ENCODE measurements at places on chromosomes 7 and 10. TPM values are rescaled to one million over a fixed set of nuclear protein-coding genes. Genes with fewer than 3 reads are reported as not detected.

Gene SNCG
- polyA plus RNA-seq, result 8.3 TPM

Gene PITX3
- 0.53 TPM for polyA plus RNA-seq

Gene ZNF862
- 17.5 TPM for polyA plus RNA-seq

Gene AKR1C8
- polyA plus RNA-seq, result 0.26 TPM

DNA sequence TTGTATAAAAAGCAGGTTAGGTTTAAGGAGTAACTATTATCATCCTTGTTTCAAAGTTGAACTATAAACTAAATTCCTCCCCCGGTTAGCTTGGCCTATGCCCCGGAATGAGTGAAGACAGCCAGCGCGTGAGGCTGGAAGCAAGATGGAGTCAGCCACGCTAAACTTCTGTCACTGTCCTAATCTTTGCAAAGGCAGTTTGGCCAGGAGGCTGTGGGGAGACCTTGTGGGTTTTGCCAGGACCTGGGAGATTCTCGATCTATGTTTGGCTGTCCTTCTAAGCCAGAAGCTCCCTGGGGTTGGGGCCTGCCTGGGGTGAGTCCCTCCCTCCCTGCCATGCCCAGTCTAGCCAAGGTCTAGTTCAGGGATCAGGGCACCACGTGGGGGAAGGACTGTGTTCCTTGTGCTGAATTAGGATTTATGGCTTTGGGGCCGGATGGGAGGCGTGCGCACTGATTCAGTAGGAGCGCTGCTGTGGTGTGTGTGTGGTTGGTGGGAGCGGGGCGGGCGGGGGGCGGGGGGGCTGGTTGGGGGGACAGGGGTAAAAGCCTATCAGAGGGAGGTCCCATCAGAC, 871 bp upstream of the GTF2IRD1 start:
- no peak for DNase-seq

DNA sequence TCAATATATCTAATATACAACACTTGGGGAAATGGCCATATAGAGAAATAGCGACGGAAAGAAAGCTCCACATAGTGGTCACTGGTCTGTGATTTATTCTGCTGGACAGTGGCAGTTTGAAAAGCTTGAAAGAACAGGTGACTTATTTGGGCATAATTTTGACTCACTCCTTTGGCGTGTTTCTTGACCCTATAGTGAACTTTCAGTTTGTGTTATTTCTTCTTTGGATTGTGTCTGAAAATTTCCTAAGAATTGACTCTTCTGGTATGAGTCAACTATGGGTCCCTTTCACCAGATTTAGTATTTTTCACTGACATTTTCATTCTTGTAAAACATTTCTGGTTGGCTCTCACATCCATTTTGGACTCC, 25.8 kb upstream of the IMMP2L start:
- DNase-seq, result no peak

GRCh38 chr10:102540023-102540422, 36.3 kb downstream of the SUFU start:
- DNase-seq, result no peak

DNA sequence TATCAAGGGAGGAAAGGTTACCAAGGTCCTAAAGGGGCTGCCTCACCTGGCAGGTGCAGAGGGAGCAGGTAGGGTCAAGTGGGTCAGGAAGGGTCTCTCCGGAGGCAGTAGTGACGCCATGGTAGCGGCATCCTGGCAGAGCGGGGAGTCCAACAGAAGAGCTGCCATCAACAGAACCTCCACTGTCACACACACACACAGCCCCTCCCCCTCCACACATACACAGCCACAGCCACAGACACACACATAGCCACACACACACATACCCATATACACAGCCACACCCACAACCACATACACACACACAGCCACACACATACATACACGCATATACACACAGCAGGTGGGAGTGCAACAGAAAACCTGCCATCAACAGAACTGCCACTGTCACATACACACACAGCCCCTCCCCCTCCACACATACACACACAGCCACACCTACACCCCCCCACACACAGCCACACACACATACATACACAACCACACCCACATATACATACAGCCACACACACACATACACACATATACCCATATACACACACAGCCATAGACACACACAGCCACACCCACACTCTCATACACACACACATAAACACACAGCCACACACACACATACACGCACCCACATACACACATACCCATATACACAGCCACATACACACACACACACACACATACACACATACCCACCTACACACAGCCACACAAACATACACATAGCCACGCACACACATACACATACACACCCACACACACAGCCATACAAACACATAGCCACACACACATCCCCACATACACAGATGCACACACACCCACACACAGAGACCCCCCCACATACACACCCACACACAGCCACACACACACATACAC, 23.1 kb downstream of the KCP start:
- DNase-seq, result no peak

All from right renal cortex interstitium (tissue), 3 donors.